Uterus (tissue), 4 donors: ENCODE measurements at places on chromosomes 13 and 19. TPM values are rescaled to one million over a fixed set of nuclear protein-coding genes. Genes with fewer than 3 reads are reported as not detected.
A peak's percentile ranks its signal among the peaks of the same experiment; 100 is the strongest.

GRCh38 chr13:113627136-113627535 lies 30.9 kb downstream of the ATP4B start:
- H3K27me3 ChIP-seq: no peaks in the 10 kb centered on the region
- no peaks in the 10 kb centered on the region for H3K4me1 ChIP-seq
- no peak overlapping the region for H3K4me3 ChIP-seq
- no peaks in the 10 kb centered on the region for H3K36me3 ChIP-seq

Gene CLASRP
- 49.8 TPM for total RNA-seq

- peak overlapping the region; percentile 3 for H3K27ac ChIP-seq
- no peaks in the 10 kb centered on the region for H3K36me3 ChIP-seq
Measured at GRCh38 chr19:2274931-2275535, 6.9 kb downstream of the PEAK3 start.

Gene MAP4K1
- 3.6 TPM for total RNA-seq

DNA sequence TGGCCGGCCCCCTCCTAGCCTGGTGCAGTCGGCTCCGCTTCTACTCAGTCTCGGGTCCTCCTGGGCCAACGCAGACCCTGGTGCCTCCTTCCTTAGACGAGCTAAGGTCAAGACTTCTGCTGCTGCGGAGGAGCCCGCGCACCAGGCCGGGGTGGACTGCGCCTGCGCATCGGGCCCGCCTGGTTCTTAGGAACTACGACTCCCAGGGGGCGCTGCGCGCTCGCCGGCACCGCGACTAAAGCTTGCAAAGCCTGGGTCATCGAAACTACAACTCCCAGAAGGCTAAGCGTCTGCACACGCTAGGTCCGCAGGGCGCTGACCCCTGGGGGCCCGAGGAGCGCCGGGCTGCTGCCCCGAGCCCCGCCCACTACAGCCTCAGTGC lies at the start of gene ZNF835:
ZNF835 (minus strand) TSS at position 145 of the 382 bp plus-strand sequence. CDS start 6,559 bp downstream, outside the sequence.
- peak within 1 kb of the TSS; percentile 27 for H3K27ac ChIP-seq
- peak; percentile 94 for DNase-seq
- H3K36me3 ChIP-seq: no peaks in the 10 kb centered on the region
- H3K27me3 ChIP-seq: no peaks in the 10 kb centered on the region
- peaks cover 8% of the 10 kb centered on the region for H3K4me1 ChIP-seq

- no peak overlapping the region for H3K4me3 ChIP-seq
- no peaks in the 10 kb centered on the region for H3K4me1 ChIP-seq
- no peak overlapping the region for H3K27ac ChIP-seq
- no peaks in the 10 kb centered on the region for H3K36me3 ChIP-seq
- H3K27me3 ChIP-seq: no peaks in the 10 kb centered on the region
Measured at GRCh38 chr13:46541210-46541609, 11.8 kb upstream of the LRCH1 start.
